HT-29 (cell line): ENCODE measurements at places on chromosomes 2 and 18. TPM values are rescaled to one million over a fixed set of nuclear protein-coding genes. Genes with fewer than 3 reads are reported as not detected.

- DNase-seq = no peak
These were observed 139.8 kb downstream of the MAP4K4 start for GRCh38 chr2:101837354-101837753.

DNA sequence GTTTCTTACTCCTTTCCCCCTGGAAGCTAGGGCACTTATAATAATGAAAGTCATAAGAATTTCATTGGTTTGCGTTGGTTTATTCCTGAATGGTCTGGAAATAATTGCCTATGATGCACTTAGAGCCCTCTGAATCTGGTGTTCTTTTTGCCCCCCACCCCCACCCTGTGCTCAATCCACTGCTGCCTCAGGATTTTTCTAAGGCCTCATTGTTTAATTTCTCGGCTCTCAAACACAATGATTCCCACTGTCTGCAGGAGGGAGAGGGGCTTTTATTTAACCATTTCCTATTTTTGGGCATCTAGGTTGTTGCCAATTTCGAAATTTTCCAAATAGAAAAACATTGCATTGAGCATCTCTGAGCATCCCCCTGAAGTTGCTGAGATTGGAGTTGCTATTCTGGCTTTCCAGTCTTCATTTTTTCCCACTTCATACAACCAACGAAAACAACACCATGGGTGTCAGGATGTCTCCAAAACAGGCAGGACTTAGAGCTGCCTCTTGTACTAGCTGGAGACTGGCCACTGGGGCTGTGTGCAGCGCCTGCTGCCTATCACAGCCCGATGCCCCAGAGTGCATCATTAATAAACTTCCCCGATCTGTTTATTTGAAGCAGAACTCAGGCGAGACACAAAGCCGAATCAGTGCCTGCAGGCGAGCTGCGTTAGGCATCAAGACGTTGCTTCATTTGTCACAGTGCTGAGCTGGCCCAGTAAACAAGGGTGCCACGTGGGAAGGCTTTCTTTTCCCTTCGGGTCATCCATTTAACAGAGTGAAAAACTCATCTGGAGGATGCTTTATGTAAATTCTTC is 1.8 kb upstream of the PCARE start:
- no peak for DNase-seq

GRCh38 chr18:9831036-9831722 is 54.6 kb upstream of the TXNDC2 start:
- DNase-seq = no peak

- no peak for DNase-seq
These were observed 372.6 kb upstream of the NT5C1B start for GRCh38 chr2:18961991-18962421.

GRCh38 chr2:121562269-121563176 is 31.8 kb downstream of the RNU4ATAC start:
- DNase-seq = no peak

Gene CYBRD1
- total RNA-seq = 0.64 and 1.1 TPM in 2 replicates

GRCh38 chr2:65357959-65358294 is 74.5 kb downstream of the SPRED2 start:
- DNase-seq = no peak

Gene SNORC
- total RNA-seq = 2.6 and 4.9 TPM in 2 replicates

DNA sequence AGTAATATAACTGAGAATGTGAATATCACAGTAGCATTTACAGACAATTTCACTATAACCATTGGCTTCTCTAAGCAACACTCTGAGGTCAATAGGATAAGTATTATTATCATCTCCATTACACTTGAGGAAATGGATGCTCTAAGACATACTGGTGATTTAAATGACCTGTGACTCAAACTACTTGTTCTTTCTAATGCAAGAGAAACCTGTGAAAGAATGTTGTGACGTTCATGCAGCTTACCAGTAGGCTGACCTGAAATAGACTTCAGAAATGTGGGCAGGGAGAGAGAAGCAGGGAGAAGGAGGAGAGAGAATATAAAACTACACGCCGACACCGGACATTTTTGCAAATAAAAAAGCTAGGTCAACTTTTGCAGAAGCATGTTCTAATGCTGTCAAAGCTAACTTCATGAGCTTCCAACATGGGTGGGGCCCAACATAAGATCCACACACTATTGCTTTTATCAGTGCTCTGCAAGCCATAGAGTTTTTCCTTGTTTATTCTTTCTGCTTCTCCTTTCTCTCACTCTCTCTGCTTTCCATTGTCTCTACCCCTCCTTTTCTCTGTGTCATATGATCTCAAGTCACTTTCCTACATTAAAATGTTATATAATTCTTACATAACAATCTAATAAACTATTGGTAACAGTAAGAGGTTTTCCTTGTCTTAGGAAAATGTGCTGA is 217.6 kb upstream of the FN1 start:
- no peak for DNase-seq

GRCh38 chr2:177692783-177693269 is 300.3 kb downstream of the AGPS start:
- peak; percentile 20 for DNase-seq

DNA sequence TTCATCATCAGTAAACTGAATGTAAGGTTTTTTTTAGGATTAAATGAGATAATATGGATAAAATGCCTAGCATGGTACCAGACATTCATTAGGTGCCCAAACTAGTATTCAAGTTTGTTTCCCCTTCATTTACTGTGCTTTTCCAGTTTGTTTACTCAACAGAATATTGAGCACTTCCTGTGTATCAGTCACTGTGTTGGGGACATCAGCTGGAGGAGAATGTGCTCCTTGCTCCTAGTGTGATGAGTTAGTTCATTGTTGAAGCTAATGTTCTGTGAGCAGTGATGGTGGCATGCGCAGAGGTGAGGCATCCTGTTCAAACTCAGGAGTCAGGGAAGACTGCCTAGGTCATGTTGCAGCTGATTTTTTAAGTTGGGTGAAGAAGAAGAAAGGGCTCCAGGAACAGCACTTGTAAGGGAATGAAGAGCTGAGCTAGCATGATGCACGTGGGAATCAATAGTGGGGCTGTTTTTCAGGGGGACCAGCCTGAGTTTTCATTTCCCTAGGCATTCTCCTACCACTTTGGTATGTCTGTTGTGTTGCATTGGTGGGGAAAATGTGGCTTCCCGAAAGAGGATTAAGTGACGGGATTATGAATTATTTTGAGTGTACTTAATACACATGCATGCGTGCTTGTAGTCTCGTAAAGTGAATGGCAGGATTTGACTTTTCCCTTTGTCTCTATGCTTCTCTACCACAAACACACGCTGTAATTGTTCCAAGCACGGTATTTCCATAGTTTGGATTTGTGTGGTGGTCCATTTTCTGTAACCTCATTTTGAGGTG is 23.7 kb downstream of the TTLL4 start:
- DNase-seq = no peak

Gene CAPN14
- total RNA-seq = not detected in 2 replicates

DNA sequence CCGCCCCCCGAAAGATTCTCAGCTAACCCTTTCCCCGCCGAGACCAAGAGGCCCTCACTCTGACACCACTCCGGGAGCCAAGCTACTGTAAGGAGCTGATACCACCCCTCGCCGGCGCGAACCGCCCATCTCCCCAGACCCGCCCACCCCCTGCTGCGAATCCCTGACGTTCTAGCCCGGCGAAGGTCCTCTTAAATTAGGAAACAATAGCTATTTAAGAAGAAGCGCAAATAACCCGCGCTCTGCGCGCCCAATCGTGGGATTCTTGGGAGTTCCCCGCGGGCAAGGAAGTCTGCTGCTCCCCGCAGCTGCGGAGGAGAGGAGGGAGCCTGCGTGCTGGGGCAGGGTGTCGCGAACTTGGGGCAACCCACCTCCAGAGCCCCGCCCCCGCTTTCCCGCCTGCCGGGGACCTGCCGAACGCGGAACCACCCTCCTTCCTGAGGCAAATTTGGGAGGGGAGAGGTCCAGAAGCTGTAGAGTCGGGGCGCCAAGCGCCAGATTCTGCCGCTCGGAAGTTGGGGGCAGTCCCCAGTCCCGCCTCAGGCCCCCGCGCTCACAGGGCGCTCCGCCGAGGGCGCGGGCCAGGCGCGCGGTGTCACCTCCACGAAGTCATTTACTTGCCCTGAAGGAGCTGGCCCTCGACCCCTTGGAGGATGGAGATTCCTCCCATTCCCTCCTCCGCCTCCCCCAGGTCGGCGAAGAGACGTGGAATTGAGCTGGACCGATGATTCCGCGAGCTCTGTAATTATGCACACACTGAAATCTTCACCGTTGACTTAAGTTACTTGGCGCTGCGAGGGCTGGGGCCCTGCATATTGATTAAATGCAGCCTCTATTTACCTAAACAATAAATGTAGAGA is 8.4 kb upstream of the SP9 start:
- no peak for DNase-seq

Gene HJURP
- 25.8 and 28.4 TPM in 2 replicates for total RNA-seq

Gene PROM2
- 72.2 and 75.5 TPM in 2 replicates for total RNA-seq

- DNase-seq = no peak
These were observed 53.5 kb downstream of the ATL2 start for GRCh38 chr2:38323623-38324022.

Gene PTH2R
- total RNA-seq = not detected in 2 replicates

DNA sequence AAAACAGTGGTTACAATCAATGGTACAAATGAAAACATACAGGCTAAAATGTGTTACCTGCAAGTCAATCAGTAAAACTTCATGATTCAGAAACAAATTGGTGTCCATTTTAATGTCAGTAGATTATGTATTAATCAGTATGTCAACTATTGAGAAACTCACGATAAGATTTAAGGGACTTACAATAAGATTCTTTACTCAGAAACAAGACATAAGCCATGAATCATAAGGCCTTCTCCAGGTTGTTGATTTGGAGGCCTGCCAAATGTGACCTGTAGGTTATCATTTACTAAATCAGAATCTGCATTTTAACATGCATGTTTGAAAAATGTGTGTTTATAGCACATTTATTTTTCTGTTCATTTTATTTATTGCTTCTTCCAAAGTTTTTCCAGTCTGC is 623.1 kb downstream of the CCDC85A start:
- DNase-seq = no peak

Gene GAL3ST2
- total RNA-seq = not detected in 2 replicates

DNA sequence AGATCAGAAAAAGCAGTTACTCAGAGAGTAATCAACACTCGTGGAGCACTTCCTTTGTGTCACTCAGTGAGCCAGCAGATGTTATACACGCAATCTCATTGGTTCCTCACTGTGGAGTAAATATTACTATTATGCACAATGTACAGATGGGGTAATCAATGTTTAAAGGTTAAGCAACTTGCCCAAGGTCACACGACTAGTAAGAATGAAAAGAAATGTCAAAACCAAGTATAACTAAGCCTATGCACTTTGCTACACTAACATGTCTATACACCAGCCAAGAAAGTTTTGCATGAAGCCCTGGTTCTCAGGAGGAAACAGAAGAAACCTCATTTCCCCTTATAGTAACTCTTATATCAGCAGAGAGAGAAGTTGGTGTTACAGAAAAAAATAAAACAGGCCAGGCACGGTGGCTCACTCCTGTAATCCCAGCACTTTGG is 5.4 kb downstream of the METTL21A start:
- DNase-seq = no peak

Gene CYP1B1
- 13.5 and 17.7 TPM in 2 replicates for total RNA-seq

Gene ADGRF3
- total RNA-seq = 0.16 and 0.28 TPM in 2 replicates

DNA sequence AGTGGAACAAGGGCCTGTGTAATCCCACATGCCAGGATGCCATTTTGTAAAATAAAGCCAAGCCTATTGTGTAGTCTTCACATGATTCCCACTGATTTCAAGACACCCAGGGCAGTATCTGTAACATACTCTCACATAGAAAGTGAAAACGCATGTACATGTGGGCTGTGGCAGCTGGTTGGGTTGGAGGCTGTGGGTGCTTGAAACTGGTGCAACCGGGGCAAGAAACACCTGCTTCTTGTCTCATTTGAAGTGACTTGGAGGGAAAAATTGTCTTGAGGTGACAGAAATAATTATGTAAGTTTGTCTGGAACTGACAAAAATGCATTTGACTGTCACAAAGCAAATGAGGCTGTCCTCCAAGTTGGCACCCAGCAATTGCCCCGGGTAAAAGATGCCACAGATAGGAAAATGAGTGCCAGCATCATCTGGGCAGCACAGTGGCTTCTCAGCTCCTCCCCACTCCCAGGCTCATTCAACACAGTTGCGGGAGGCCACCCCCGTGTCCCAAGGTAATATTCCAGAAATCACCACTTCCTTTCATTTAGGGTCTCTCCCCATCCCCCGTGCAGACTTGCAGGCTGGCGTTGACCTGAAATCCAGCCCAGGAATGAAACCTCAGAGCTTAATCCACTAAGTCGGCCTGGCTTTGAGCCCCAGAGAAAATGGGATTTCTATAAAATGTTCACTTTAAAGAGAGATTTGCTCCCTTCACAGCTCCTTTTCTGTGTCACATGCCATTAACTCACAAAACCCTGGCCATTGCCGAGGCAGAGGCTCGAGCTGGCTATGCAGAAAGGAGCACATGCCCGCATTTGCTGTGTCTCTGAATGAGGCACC is 293.9 kb upstream of the PARD3B start:
- DNase-seq = no peak

DNA sequence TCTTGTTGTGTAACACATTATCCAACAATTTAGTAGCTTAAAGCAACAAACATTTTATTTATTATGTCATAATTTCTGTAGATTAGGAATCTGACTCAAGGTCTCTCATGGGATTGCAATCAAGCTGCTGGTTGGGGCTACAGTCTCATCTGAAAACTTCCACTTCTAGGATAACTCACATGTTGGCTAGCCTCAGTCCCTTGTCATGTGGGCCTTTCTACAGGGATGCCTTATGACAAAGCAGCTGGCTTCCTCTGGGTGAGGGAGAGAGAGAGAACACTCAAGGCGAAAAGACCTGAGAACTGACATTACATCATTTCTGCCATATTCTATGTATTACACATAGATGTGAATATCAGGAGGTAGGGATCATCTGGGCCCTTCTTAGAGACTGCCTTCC is 317.9 kb upstream of the VRK2 start:
- DNase-seq = no peak

DNA sequence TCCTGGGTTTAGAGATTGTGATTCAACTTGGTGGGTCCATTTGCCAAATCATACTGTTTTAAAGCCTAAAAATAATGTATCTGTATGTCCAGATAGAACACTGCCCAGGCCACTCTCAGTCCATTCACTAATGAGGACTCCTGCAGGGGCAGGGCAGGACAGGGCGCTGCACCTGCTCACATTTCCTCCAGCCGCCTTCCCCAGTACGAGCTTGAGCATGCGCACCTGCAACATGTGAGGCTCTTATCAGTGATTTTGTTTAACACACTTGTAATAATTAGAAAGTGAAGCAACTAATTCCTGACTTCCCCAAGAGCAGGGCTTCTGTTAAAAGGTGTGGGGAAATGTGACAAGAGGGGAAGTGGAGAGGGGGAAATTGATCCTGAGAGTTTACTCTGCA is 89.7 kb downstream of the AFF3 start:
- DNase-seq = no peak

Gene HOXD4
- total RNA-seq = not detected in 2 replicates
